ENCODE measurements at places on chromosomes 13 and 19.

DNA sequence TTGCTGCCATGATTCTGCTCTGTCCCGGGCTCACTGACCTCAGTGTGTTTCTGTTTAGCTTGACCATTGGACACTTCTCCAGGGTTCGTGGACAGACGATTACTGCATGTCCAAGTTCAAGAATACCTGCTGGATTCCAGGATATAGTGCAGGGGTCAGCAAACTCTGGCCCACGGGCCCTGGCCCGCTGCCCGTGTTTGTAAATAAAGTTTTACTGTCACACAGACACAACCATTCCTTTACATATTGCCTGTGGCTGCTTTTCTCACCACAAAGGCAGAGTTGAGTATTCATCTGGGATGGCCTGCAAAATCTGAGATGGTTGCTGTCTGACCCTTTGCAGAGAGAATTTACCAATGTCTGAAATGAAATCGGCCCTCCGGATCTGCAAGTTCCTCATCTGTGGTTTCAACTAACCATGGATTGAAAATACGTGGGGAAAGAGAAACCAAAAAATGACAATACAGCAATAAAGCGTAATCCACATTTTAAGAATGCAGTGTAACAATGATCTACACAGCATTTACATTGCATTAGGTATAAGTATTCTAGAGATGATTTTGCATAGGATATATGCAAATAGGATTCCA lies 25.9 kb upstream of the F2RL3 start:
- DNase-seq = no peak

GRCh38 chr13:108785844-108786243 lies 156.4 kb downstream of the MYO16 start:
- DNase-seq = no peak

DNA sequence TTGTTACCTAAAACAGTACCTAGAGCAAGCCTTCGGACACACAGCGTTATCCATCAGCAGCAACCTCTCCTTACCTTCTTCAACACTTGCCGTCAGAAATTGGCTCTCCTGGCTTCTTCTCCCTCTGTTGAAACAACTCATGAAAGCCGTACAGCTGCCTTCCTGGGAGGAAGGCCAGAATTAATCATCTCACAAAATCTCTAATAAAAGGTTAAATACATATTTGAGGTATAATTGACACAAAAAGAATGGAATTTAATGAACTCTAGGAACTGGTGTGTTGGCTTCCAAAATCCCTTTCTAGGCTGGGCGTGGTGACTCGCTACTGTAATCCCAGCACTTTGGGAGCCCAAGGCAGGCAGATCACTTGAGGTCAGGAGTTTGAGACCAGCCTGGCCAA lies 37.3 kb upstream of the GTF2F2 start:
- no peak for DNase-seq

DNA sequence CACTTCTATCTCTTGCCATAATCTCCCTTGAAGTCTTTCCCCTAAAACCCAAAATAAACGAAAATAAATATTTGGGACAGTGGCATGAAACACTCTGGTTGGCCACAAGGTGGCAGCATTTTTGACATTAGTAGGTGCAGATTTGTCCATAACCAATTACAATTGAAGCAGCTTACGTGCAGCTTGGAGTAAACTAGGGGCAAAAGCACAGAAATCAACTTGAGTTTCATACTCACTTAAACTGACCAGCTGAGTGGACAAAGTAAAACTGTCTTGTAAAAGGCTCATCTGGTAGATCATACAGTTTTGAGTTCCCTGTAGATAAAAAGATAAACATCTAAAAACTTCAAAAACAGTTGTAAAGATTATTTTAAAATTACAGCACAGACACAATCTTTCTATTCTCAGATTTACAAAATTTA lies 18.8 kb downstream of the PDCD5 start:
- no peak for DNase-seq

DNA sequence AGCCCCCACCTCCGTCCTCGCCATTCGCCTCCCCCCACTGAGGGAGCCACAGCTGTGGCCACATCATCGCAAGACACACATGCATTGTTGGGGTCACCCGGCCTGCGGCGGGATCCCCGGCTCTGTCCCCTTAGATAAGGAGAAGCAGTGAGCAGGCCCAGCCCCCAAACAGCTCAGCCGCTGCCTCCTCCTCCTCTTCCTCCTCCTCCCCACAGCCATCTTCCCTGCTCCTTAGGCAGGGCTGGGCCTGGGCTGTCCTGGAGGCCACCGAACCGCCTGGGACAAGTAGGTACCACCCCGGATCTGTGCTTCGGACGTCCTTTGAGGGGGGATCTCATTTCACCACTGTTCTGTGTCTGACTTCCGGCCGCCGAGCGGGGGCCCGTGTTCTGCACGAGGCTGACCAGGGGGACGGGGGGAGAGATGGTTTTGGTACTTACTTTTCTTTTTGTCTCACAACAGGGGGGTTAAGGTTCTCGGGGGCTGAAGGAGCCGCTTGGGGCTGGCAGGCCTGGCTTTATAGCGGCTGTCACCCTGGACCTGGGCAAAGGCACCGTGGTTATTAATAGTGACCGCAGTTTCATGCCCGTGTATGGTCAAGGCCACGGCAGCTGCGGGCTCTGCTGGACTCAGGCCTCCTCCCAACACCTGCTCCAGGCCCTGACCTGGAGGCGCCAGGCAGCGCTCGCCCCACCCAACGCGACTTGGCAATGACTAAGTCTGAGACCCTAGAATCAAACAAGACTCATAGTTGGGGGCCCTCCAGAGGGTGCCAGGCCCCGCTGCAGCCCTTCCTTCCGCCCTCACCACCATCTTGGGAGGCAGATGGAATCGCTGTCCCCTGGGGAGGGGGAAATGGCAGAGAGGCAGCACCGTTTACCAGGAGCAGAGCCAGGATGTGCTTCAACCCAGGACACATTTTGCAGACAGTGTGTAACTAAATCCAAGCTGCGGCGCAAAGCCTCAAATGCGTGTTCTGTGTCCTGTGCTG lies 18.3 kb downstream of the NMRK2 start:
- DNase-seq = peak; percentile 76

DNA sequence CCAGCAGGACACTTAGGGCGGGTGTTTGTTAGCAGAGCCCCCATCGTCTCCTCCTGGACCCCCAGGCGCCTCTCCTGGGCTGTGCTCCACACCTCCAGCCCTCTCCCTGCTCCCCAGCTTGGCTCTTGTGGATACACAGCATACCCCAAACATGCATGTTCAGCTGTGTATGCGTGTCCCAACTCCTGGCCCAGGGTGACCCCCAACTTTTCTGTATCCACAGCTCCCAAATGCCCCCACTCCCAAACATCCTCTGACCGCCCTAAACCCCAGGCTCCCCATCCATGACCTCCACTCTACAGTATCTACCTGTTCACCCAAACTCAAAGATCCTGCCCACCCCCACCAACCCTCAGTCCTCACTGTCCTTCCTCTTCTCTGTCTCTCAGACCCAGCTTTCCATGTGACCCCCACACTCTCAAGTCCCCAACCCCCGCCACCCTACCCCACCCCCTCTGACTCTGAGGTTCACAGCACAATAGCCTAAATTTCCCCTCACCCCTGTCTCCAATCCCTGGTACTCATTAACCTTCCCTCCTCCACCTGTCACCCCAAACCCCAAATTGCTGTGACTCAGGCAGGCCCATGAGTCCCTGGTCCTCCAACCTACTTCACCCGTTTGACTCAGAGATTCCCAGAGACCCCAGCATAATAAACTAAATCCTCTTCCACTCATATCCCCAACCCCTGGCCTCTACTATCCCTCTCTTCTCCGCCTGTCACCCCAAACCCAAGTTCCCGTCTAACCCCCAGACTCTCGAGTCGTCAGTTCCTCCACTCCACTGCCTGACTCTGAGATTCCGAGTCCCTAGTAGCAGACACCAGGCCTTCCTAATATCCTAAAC lies 968 bp downstream of the UBE2M start:
- no peak for DNase-seq

DNA sequence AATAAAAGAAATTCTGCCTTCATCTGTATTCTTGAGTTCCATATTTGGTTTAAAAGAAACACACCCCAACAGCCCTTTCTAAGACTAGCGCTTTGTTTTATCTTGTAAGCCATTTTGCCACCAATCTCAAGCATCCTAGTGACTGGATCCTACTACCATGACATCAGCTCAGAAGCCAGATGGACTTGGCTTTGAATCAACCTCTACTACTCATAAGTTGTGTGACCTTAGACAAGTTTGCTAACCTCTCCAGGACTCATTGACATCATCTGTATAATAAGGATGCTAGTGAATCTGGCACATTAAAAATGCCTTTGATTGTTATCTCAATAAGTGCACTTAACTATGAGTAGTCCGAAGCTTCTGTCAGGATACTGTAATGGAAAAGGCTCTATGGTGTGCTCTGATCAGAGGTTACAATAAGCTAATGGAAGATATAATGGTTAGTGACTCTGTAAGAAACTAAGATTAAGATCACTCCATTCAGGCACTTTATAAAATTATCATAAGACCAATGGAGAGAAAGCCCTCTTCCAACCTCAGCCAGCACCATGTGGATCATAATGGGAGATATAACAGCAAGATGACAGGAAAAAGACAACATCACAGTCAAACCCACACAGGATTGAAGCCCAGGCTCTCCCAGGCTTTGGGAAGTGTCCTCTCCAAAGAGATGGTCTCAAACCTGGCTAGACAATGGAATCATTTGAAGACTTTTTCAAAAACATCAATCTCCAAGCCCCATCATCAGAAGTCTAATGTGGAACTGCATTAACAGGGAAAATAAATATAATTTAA lies 180.6 kb upstream of the MIR17HG start:
- no peak for DNase-seq

DNA sequence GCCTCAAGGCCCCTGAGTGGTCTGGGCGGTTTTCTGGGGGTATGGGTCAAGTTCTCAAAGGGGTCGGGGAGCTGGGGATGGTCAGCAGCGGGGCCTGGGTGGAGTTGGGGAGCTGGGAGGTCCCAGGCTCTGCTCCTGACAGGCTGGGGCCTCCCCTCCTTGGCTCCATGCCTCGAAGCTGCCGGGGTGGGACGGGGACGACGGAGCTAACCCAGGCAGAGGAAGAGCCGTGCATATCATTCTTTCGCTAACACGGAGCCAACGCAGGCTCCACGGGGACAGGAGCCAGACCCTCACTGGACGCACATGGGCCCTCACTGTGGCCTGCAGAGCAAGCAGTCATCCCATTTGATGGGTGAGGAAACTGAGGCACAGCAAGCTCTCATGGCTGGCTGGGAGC lies 25.8 kb upstream of the CACTIN start:
- no peak for DNase-seq

DNA sequence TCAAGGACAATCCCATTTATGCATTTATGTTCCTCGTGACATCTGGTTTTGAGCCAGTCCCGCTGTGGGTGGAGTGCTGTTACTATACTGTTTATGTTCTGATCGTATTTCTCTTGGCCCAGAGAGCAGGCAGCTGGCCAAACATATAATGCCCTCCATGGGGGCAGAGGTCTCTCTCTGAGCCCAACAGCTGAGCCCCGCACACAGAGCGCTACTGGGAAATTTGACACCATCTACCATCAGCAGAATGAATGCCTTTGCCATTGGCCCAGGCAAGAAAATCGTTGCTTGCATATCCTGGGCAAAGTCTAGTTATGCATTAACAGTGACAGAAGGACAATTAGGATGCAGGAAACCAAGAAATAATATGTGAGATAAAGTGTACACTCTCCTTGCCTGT lies 126.8 kb upstream of the CACNA1A start:
- no peak for DNase-seq

DNA sequence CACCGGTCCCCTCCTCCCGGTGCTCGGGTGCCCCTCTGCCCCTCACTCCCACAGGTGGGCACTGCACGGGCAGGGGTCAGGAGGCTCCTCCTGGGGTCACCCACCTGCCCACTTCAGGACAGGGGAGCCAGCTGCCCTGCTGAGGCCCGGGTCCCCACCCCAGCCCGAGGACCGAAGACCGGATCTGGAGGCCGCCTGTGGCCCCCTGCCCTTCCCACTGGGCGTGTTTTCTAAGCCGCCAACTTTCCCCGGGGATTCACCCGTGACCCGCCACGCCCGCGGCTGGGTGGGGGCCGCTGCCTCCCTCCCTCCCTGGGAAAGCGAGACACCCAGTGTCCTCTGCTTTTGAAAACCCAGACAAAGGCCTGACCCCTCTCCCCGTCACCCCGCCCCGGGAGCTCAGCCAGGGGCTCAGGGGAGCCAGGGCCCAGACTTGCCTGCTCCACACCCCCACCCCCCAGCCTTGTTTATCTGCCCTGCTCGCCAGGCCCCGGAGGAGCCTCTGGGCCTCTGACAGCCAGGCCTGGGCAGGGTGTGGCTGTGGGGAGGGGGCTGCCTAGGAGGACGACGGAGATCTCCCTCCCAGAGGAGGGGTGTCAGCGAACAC lies 1.3 kb downstream of the PALM start:
- DNase-seq = peak; percentile 67

- no peak for DNase-seq
Measured at GRCh38 chr13:20105161-20105689, 55.6 kb downstream of the GJA3 start.

DNA sequence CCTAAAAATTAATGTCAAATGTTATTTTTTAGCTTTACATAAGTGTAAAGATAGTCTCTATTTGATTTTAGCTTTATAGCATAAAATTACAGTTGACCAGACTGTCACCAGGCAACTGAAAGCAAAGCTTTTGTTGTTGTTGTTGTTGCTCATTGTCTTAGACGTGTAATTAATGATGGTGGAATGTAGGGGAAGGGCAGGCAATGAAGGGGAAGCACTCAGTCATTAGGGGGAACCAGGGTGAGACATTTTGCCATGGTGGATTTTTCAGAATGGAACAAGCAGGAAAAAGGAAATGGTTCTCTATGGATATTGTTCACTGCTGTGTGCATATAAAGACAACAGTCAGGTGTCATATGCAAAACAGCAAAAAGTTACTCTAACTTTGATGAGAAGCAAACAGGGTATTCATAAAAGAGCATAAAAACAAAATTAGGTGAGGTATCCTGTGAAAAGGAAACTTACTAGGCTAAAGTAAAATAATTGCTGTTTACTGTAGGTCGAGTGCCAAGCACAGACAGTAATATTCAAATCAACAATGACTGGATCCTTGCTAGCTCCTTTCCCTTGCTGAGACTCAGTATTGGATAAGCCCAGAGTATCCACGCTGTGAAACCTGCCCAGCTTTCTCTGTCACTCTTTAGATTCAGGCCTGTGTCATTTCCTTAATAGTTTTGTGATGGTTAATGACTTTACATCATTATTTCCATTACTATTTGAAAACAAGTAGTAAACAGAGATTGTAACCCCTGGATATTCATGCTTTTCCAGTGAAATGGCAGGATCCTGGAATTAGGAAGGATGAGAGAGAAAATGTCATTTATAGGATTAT lies 110.5 kb downstream of the LRCH1 start:
- DNase-seq = no peak

DNA sequence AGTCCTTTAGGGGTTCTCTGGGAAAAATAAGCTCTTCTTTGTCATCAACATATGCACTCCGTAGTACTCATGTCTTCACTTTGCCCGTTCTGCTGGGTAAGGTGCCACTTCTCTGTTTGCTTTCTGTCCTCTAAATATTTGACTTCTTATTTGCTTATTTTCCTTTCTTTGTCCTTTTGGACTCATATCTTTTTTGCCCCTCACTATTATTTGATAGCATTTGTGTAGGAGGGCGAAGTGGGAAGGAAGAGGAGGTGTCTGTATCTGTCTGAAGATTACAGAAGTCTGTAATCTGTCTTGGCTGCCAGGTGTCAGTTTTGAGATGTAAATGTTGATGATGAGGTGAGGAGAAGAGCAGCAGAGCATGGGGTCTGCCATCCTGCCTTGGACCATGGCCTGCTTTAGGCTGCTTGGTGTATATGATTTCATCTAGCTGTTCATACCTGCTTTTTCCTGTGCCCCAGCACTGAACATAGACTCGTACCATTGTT lies 30.8 kb downstream of the USPL1 start:
- no peak for DNase-seq

Measured in heart right ventricle (tissue), 16 donors.